HAP-1 (cell line): ENCODE measurements at places on chromosomes 12 and 14.

DNA sequence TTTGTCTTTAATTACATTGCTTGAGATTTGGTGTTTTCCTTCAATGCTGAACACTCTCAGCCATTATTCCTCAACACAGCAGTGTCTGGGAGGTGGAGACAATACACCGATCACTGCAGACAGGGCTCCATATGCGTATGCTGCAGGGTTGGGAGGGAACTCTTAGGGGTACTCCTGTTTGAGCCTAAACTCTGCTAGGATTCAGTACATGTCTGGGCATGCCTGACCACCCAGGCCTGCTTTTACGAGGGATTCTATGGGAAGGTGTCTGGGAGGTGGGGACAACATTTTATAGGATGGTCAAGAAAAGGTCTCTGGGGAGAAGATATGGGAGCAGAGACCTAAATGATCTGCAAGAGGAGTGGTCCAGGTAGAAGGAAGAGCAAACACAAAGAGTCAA, 34.3 kb downstream of the DHRS2 start:
- no peak for DNase-seq

- DNase-seq, result no peak
Observed at GRCh38 chr12:94374124-94374523, 85.5 kb downstream of the CEP83 start.

DNA sequence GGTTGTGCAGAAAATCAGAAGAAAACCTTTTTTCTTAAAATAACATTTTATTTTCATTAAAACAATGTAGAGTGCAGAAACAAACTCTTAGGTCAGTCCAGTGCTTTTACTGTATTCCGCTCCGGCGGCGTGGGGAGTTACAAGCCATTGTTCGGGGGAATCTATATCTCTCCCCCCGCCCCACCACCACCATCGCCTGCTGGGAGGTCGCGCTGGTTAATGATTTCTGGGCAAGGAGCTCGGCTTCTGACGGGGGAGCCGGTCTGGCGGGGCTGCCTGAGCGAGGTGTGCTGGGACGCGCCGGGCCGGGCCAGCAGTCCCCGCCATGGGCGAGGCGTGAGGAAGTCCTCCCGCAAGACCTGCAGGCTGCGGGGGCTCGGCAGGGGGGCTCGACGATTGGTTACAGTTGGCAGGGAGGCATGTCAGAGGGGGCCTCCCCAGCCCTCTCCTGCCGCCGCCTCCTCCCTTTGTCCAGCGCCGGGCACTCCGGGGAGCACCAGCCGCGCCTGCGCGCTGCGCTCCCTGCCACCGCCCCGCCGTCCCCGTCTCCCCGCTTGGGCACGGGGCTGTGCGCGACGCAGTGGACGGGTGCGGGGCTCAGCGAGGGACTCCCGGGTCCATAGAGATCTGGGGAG, 1.0 kb upstream of the DUSP6 start:
- DNase-seq, result peak; percentile 17

DNA sequence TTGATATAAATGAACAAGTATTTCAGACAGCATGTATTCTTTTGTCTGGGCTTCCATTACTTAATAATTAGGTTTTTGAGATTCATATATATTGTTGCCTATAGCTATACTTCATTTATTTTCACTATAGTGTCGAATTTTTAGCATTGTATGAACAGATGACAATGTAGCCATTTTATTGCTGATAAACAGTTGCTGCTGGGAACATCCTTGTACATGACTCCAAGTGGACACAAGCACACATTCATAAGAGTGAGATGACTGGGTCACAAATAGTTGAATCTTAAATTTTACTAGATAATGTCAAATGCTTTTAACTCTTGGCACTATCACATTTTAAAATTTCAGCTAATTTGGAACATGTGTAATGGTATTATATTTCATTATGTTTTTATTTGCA, 19.3 kb upstream of the PHC1 start:
- no peak for DNase-seq

- DNase-seq, result no peak
Observed at GRCh38 chr12:130634866-130635265, 81.2 kb downstream of the RIMBP2 start.

DNA sequence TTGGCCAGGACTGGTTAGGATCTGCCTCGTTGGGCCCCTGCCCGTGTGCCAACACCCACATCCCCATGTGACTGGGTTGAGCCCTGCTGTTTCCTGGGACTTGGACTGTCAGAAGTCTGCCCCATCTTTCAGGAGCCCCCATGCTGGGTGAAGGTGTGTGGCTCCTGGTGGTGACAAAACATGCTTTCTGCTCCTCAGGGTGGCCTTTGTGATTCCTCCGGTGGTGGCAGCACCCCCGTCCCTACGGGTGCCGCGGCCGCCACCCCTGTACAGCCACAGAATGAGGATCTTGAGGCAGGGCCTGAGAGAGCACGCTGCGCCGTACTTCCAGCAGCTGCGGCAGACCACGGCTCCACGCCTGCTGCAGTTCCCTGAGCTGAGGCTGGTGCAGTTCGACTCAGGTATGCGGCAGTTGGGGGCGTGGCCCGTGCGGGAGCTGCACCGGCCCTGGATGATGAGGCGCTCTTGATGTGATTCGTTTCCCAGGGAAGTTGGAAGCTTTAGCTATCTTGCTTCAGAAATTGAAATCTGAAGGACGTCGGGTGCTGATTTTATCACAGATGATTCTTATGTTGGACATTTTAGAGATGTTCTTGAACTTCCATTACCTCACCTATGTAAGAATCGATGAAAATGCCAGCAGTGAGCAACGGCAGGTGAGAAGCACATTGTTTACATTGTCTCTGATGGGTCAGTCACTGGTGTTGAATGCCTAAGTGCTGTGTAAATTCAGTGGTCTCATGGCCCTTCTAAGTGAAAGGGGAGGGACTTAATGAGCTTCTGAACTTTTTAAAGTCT, 80.0 kb downstream of the EP400 start:
- no peak for DNase-seq

GRCh38 chr12:51441583-51441982, 17.0 kb downstream of the SLC4A8 start:
- no peak for DNase-seq

- no peak for DNase-seq
Observed at GRCh38 chr14:90428676-90429075, 31.8 kb downstream of the CALM1 start.

DNA sequence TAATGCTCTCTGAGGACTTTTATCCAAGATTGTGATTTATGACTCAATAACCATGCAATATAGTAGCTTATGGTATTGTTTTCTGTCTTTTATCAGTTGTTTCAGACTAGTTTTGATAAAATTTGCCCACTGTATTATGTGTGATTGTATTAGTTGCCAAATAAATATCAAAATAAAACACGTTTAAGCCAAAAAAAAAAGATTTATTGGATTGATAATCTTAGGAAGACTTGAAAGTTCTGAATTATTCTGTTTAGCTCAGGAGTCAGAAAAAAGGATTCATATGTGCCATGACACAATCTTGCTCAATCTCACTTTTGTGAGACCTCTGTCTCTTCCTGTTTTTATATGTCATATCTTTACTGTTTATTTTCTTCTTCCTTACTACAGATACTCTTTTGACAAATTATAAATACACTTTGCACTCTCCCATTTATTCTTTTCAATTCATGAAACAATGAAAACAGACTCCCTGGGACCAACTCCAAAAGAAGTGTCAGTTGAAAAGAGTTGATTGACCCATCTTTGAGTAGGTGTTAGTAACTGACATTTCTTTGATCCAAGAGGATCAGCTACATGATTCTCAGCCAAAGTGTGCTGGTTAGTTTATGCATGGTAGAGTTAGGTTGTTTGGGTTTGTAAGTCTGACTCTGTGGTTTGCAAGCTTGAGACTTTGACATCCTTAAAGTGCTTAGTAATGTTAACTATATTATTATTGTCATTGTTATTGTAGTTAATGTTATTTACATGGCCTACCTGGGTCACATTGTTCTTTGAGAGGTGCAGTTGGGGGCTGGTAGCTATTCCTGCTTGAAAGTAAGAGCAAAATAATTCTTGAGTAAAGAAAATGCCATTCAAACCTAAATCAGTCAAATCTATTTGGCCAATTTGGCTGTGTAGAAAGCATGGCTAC, 2.5 kb downstream of the OR6C76 start:
- no peak for DNase-seq

DNA sequence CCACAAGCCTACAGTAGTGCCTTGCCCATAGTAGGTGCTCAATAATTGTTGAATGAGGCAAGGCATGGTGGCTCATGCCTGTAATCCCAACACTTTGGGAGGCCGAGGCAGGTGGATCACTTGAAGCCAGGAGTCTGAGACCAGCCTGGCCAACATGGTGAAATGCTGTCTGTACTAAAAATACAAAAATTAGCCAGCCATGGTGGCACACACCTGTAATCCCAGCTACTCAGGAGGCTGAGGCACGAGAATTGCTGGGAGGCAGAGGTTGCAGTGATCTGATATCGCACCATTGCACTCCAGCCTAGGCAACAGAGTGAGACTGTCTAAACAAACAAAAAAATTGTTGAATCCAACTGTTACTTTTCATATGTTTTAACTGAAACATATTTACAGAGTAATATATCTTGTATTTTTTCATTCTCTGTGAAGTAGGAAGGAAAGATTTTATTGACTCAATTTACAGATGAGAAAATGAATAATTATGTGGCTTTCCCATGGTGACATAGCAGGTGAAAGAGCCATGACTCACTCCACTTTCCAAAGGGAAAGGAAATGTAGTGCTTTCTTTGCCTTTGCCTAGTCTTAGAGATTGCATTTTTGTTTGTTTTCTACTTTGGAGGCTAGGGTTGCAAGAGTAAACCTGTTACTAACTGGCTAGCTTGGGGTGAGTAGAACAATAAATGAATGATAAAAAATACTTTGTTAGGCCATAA, 95.4 kb upstream of the SLC38A4 start:
- DNase-seq, result no peak

DNA sequence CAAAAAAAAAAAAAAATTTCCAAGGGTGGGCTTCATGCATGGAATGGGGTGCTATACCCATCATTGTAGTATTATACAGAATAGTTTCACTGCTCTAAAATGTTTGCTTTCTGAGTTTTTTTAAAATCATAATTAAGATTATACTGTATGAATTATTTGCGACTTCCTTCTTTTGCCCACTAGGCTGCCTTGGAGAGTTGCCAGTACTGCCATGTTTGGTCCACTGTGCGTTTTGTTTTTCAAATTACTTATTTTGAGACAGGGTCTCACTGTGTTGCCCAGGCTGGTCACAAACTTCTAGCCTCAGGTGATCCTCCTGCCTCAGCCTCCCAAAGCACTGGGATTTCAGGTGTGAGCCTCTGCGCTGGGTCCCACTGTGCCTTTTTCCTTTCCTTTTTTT, 19.9 kb downstream of the PLBD2 start:
- DNase-seq, result no peak

DNA sequence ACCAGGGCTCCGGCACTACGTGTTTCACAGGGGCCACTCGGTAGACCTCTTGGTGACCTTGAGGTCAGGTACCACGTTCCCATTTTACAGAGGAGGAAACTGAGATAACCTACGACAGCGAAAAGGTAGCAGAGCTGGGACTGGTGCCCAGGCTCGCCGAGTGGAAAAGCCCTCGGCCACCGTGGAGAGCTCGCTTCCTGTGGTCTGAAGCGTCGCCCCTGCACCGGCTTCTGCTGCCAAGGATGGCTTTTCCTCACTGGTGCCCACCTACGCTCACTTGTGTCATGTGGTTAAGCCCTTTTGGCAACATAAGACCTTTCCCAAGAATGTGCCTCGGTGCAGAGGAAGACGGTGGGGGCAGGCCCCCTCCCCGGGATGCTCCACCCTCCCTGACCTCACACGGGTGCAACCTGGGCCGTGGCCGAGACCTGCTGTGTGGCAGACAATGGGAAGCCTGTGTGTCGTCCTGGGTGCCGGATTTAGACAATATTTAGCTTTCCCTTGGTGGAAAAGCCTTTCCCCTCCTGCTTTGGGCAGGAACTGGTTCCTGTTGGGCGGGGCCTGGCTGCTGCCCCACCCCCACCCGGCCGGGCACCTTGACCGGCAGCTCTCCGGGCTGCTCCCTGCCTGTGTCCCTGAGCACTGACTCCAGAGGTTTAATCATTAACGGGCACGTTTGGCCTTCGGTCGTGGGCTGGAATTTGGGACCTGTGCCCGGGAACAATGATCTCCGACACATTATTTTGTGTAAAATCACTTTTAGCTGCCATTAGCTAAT, 32.4 kb upstream of the PPP1R13B start:
- no peak for DNase-seq

DNA sequence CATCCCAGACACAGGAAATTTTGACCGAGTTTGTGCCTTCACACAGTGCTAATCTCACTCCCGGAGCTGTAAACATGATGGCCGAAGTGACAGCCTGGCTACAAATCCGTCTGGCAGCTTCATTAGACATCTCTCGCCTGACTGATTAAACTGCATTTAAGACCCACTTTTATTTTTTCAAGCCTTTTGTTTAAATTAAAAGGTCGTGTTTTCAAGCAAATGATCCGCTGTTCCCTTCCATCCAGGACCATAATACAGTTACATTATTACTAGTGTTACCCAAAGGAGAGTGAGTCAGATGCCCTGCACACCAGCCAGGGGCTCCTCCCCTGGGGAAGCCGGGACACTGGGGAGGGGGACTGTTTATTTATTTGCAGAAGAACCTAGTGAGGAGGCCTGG, 200.2 kb downstream of the EXOC5 start:
- DNase-seq, result no peak

GRCh38 chr14:65318636-65319506, 93.7 kb upstream of the FUT8 start:
- no peak for DNase-seq

DNA sequence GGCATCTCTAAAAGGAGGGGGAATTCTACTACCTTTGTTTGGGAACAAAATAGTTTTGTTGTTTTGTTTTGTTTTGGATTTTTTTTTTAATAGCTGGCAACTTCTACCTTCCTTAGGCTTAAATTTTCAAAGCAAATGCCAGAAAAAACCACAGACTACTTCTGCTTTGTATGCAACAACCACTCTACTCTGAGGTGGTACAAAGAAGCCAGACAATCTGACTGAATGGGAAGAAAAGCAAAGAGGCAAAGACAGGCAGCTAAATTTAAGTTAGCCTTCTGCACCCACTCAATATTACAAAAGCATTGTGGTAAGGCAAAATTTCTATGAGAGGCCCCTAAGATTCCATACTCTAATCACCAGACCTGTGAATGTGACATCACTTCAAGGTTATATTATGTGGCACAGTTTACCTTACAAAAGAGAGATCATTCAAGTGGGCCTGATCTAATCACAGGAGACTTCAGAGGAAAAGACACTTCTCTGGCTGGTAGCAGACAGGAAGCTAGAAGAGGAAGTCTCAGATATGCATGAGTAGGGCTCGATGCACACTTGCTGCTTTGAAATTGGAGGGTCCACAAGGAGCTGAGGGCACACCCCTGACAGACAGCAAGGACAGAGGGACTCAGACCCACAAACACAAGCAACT, 566.6 kb downstream of the RPS29 start:
- no peak for DNase-seq

DNA sequence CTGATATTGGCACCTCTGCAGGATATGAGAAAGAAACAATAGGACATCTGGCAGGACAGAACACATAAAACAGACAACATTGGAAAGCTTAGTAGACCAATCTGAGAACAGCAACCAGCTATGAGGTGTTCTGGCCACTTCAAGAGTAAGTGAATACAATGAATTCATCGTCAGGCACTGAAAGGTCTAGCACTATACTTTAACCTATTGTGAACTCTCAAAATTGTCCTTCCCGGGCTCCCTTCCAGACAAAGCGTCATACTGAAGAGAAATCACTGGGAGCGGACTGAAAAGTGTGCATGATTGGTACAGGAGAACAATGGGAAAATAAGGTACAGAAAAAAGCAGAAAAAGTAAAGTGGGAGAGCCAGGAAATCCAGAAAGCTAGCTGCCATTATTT, 75.8 kb downstream of the LRP6 start:
- no peak for DNase-seq
